ENCODE measurements at places on chromosomes 4 and X. TPM values are rescaled to one million over a fixed set of nuclear protein-coding genes. Genes with fewer than 3 reads are reported as not detected.

Gene AADAT
- 16.8 TPM for total RNA-seq

DNA sequence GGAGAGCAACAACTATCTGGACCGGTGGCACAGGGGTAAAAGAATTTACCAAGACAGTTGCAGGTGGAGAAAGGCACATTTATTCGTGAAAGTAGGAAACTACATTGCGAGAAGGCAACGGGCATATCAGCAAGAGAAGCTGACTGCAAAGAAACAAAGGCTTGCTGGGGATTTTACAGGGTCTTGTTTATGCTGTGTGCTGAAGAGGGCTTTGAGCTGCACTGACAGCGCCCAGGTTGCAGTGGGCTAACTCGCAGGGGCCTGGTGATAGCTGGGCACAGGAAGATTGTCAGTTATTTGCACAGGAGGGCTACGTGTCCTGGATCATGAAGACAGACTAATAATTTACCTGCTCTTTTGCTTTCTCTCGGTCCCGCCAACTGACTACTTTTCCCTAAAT lies 10.7 kb downstream of the TLR3 start:
- DNase-seq, result no peak
- H3K27ac ChIP-seq, result no peak overlapping the region
- H3K36me3 ChIP-seq, result peaks cover 24% of the 10 kb centered on the region
- H3K4me1 ChIP-seq, result no peaks in the 10 kb centered on the region
- H3K27me3 ChIP-seq, result no peaks in the 10 kb centered on the region

DNA sequence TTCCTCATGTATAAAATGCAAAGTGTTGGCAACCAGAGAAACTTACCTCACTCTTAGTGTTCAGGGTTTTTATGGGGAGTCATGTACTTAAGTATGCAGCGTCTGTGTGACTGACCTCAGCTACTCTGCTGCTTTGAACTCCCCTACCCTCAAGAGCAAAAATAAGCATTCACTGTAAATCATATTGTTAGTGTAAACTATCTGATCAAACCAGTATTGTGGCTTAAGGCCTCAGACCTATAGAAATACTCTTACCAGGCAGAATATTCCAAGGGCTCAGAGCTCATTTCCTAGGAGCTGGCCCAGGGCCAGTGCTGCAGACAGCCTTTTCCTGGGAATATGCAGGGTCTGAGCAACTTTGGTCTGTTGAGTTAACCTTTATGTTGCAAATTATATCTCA lies 453.1 kb downstream of the CCSER1 start:
- H3K4me1 ChIP-seq, result no peaks in the 10 kb centered on the region
- H3K36me3 ChIP-seq, result no peaks in the 10 kb centered on the region
- H3K4me3 ChIP-seq, result no peak overlapping the region
- no peak for DNase-seq
- no peaks in the 10 kb centered on the region for H3K27me3 ChIP-seq
- H3K27ac ChIP-seq, result no peak overlapping the region

Gene BRS3
- not detected for total RNA-seq

DNA sequence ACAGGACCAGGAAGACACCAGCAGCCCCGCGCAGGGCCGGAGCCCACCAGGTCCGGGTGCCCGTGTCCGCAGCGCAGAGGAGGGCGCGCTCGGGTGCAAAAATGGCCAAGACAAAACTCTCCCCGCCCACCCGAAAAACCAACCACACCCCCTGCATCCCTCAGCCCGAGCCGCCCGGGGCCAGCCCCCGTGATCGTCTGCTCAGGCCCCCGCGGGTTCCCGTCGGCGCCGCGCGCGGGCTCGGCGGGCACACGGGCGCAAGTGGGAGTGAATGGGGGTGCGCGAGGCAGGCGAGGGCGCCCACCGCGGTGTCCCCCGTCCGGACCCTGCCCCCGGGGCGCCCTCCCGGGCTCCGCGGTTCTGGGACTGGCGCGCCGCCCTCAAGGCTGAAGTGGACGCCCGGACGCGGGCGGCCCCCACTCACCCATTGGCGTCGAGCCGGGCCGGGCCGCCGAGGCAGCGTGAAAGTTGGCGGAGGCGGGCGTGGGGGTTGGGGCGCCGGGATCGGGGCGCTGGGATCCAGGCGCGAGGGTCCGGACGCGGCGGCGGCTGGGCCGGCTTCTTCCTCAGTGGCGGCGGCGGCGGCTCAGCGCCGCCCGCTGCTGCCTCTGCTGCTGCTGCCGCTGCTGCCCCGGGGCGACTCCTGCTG lies 393 bp downstream of the SH3KBP1 start:
- peak overlapping the region; percentile 27 for H3K4me3 ChIP-seq
- no peaks in the 10 kb centered on the region for H3K36me3 ChIP-seq
- no peaks in the 10 kb centered on the region for H3K27me3 ChIP-seq
- H3K4me1 ChIP-seq, result peaks cover 7% of the 10 kb centered on the region
- peak overlapping the region; percentile 81 for H3K27ac ChIP-seq

Gene IGFBP7
- total RNA-seq, result 205 TPM

GRCh38 chrX:74925225-74926088 lies at the start of gene NEXMIF:
NEXMIF (minus strand) TSS chrX:74925452.
- no peaks in the 10 kb centered on the region for H3K27me3 ChIP-seq
- no peaks in the 10 kb centered on the region for H3K36me3 ChIP-seq
- peak; percentile 26 for DNase-seq

GRCh38 chr4:39044956-39045826 lies 13.0 kb upstream of the TMEM156 start:
- no peak for DNase-seq
- peak overlapping the region; percentile 87 for H3K27ac ChIP-seq
- H3K4me3 ChIP-seq, result peak overlapping the region; percentile 98
- peaks cover 31% of the 10 kb centered on the region for H3K4me1 ChIP-seq
- H3K36me3 ChIP-seq, result no peaks in the 10 kb centered on the region

Gene UCP1
- not detected for total RNA-seq

Gene RAB33A
- total RNA-seq, result 0.59 TPM

Gene AKAP14
- total RNA-seq, result 1.4 TPM

Gene FATE1
- total RNA-seq, result not detected

DNA sequence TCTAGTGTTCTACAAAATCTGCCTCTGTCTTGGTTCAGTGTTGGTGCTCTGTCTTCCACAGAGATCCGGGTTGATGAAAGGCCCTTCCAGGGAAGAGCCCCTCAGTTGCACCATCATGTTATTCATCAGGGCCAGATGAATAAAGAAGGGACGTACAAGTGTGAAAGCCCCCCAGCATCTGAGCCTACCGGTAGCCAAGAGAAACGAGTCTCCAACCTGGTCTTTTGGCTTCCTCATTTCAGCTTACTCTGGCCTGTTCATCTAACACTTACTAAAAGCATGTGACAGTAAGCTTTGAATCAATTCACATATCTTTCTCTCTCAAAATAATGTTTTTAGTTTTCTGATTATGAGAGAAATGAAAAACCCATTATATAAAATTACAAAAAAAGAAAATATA lies 19.2 kb downstream of the MEPE start:
- H3K36me3 ChIP-seq, result no peaks in the 10 kb centered on the region
- no peak overlapping the region for H3K4me3 ChIP-seq
- H3K4me1 ChIP-seq, result peaks cover 3% of the 10 kb centered on the region
- no peak for DNase-seq
- H3K27me3 ChIP-seq, result no peaks in the 10 kb centered on the region
- peak overlapping the region; percentile 44 for H3K27ac ChIP-seq

Gene EDA
- total RNA-seq, result 6.9 TPM

DNA sequence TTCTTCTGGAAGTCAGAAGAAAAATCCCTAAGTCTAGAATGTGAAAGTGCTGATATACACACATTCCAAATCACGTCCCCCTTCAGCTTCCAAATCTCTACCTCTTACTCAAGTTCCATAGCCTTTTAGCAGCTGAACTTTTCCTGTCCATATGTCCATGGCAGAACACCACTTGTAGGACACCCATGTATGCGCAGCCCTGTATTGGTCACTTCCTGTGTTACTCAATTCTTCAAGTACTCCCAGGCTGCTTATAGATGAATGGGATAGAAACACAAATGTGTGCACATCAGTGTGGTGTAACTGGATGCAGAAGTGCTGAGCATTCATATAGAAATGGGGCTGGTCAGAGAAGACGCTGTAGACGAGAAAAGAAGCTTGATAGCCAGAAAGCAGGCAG lies 18.8 kb downstream of the SRPX2 start:
- H3K4me1 ChIP-seq, result no peaks in the 10 kb centered on the region
- no peaks in the 10 kb centered on the region for H3K27me3 ChIP-seq
- no peak for DNase-seq
- no peak overlapping the region for H3K4me3 ChIP-seq
- no peak overlapping the region for H3K27ac ChIP-seq

DNA sequence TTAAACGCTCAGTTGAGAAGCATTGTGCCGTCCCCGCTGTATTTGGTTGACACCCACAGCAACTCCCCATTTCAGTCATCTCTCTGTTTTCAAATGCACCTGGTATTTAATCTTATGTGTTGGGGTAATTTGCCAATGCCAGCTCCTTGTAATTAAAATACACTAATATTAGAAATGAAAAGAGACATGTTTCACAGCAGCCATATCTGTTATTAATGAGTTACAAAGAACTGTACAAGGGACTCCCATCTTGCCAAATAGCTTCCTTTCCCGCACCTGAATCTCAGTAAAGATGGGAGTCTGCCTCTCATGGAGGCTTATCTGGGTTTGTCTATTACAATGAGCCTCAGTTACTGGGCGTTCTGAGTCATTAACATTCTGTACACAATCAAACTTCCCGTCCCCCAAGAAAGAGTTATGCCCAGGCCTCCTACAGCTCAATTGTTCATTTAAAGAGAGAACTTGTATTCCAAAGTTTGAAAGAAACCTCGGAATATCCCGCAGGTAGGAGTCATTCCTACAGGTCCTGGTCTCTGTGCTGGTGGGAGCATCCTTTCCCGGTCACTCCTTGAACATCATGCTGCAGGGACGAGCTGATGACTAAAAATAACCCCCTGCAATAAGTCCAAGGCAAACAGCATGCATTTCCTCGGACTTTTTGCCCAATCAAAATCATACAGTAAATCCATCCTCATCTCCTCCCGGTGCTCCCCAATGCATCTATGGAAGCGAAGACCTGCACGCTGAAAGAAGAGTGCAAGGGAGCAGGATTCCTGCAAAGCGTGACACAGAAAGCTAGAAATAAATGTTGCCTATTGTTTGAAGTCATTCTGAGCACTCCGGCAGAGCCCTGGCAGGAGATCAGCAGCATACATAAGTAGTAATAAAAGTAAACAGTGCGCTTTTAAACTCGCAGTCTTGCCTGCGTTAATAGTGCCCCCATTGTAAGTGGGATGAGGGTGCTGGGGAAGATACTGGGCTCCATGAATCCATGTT lies 926 bp downstream of the NDP start:
- H3K4me1 ChIP-seq, result peaks cover 4% of the 10 kb centered on the region
- no peak overlapping the region for H3K27ac ChIP-seq
- no peaks in the 10 kb centered on the region for H3K36me3 ChIP-seq
- DNase-seq, result no peak
- H3K4me3 ChIP-seq, result peak overlapping the region; percentile 23
- no peaks in the 10 kb centered on the region for H3K27me3 ChIP-seq

- no peaks in the 10 kb centered on the region for H3K27me3 ChIP-seq
- no peak overlapping the region for H3K27ac ChIP-seq
- DNase-seq, result no peak
- no peaks in the 10 kb centered on the region for H3K36me3 ChIP-seq
- no peaks in the 10 kb centered on the region for H3K4me1 ChIP-seq
Observed at GRCh38 chr4:127134490-127134889, 498.3 kb upstream of the INTU start.

- H3K4me3 ChIP-seq, result no peak overlapping the region
- H3K27ac ChIP-seq, result no peak overlapping the region
- H3K36me3 ChIP-seq, result no peaks in the 10 kb centered on the region
- DNase-seq, result no peak
Observed at GRCh38 chrX:66046612-66047235, 6.8 kb upstream of the VSIG4 start.

DNA sequence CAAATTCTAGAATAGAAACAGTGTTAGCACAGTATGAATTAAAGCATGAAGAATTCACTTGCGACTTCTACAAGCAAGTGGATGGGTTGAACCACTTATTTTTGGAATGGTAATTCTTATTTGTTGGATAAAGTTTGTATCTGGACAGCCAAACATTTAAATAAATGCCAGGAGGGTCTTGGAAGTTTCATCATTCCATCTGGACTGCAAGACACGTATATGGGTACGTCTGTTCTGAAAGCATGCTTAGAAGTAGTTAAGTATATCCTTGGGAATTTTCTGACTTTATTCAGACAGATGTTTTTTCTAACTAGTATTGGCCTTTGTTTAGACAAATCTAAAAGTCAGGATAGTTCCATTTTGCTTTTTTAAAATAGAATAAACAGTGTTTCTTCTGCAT lies 77.5 kb upstream of the CASK start:
- no peaks in the 10 kb centered on the region for H3K4me1 ChIP-seq
- DNase-seq, result no peak
- H3K27me3 ChIP-seq, result no peaks in the 10 kb centered on the region
- no peaks in the 10 kb centered on the region for H3K36me3 ChIP-seq
- no peak overlapping the region for H3K4me3 ChIP-seq

GRCh38 chrX:19715711-19716638 lies 171.4 kb downstream of the SH3KBP1 start:
- peaks cover 4% of the 10 kb centered on the region for H3K4me1 ChIP-seq
- no peak overlapping the region for H3K4me3 ChIP-seq
- DNase-seq, result no peak
- peak overlapping the region; percentile 60 for H3K27ac ChIP-seq
- no peaks in the 10 kb centered on the region for H3K36me3 ChIP-seq

DNA sequence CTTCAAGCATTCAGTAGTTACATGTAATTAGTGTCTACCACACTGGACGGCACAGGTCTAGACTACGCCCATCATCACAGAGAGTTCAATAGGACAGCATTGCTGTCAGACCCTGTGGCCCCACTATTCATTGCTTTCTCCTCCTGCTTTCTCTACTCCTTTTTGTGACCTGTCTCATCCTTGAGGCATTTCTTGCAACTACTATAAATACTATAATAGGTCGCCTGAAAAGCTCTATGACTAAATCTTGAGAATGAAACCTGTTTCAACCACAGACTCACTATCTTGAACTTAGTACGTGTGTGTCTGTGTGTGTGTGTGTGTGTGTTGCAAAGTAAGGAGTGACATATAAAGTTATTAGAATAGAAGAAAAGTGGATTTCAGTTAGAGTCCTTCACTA lies 252.9 kb upstream of the KLF3 start:
- no peaks in the 10 kb centered on the region for H3K4me1 ChIP-seq
- no peak overlapping the region for H3K4me3 ChIP-seq
- H3K27me3 ChIP-seq, result no peaks in the 10 kb centered on the region
- no peak for DNase-seq

Gene KLHL4
- total RNA-seq, result 2.4 TPM

Gene ADH7
- total RNA-seq, result not detected

- H3K27me3 ChIP-seq, result no peaks in the 10 kb centered on the region
- DNase-seq, result no peak
- H3K4me1 ChIP-seq, result no peaks in the 10 kb centered on the region
Observed at GRCh38 chrX:110060317-110060716, 57.4 kb downstream of the TMEM164 start.

Gene PAK3
- 1.4 TPM for total RNA-seq

GRCh38 chr4:173170182-173170778 lies 1.7 kb downstream of the GALNT7 start:
- H3K4me3 ChIP-seq, result peak overlapping the region; percentile 95
- no peak for DNase-seq
- peak overlapping the region; percentile 99 for H3K27ac ChIP-seq
- no peaks in the 10 kb centered on the region for H3K36me3 ChIP-seq
